H1 (cell line): ENCODE measurements at places on chromosomes 4 and X.

DNA sequence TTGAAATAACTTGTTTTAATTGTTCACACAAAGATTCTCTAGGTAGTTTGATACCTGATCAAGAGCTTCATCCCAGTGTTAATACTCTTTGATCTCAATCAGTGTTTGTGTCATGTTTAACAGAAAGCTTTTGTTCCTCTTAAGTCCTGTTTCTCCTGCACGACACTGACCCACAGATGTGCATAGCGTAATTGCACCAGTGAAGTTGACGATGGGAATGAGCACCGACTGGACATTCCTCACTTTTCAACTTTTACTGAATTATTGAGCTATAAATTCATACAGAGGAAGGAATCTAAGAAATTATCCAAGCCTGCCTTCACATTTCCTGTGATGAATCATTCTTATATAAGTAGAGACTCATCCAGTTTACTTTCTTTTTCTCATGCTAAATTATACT is 878.7 kb upstream of the TENM3 start:
- no peak for DNase-seq

- DNase-seq, result no peak
Measured at GRCh38 chrX:19512961-19513360, 2.3 kb downstream of the MAP3K15 start.

- peak; percentile 51 for DNase-seq
Measured at GRCh38 chr4:111641813-111642579, 503.3 kb upstream of the FAM241A start.

- no peak for DNase-seq
Measured at GRCh38 chrX:101287402-101287801, 3.7 kb downstream of the TAF7L start.

DNA sequence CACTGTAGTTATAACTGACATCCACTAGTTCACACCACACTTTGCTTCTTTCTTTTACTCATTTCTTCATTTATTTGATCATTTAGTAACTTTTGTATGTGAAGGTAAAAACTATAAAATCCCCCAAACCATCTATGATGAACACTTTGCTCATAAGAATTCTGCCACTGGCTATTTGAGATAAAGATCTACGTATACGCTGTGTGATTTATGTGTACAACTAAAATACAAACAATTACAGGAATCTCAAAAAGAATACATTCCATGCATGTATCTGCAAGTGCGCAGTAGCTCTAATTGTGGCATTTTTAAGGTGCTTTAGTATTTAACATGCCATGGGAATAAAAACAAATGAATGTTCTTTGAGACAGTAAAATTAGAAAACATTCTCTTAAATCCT is 156.9 kb upstream of the NAP1L5 start:
- no peak for DNase-seq

GRCh38 chr4:10203851-10204250 is 87.3 kb upstream of the WDR1 start:
- no peak for DNase-seq

GRCh38 chrX:15416133-15416993 is 32.1 kb upstream of the VEGFD start:
- DNase-seq, result no peak

GRCh38 chr4:149141391-149141790 is 674.3 kb downstream of the IQCM start:
- DNase-seq, result no peak
